ENCODE measurements at places on chromosomes 3 and 15. TPM values are rescaled to one million over a fixed set of nuclear protein-coding genes. Genes with fewer than 3 reads are reported as not detected.

Gene ZCWPW2
- polyA plus RNA-seq: 2.6 TPM

Gene GOLGA8G
- polyA plus RNA-seq: 0.05 TPM

Gene FOXP1
- 88.9 TPM for polyA plus RNA-seq

Gene THAP10
- polyA plus RNA-seq: 7.1 TPM

Gene C3orf33
- polyA plus RNA-seq: 8.5 TPM

Gene TSPAN3
- polyA plus RNA-seq: 424 TPM

Gene CDC25A
- polyA plus RNA-seq: 8.7 TPM

Gene C3orf70
- polyA plus RNA-seq: 5.6 TPM

Gene APH1B
- polyA plus RNA-seq: 29.7 TPM

Gene RBMS3
- polyA plus RNA-seq: 37.7 TPM

Gene VEPH1
- polyA plus RNA-seq: 40.3 TPM

Gene DUOXA2
- polyA plus RNA-seq: 0.10 TPM

Gene SOX2
- 15.8 TPM for polyA plus RNA-seq

Gene DNAH12
- polyA plus RNA-seq: 6.1 TPM

Gene CLDN16
- polyA plus RNA-seq: 0.27 TPM

- DNase-seq: no peak
These were observed 2.2 kb upstream of the BCL6 start for GRCh38 chr3:187747506-187747905.

- DNase-seq: no peak
These were observed 8.8 kb upstream of the C15orf61 start for GRCh38 chr15:67512140-67512539.

- DNase-seq: no peak
These were observed 416.8 kb downstream of the NR2F2 start for GRCh38 chr15:96747291-96747690.

GRCh38 chr3:1696669-1697275 lies 401.9 kb upstream of the CNTN4 start:
- no peak for DNase-seq

DNA sequence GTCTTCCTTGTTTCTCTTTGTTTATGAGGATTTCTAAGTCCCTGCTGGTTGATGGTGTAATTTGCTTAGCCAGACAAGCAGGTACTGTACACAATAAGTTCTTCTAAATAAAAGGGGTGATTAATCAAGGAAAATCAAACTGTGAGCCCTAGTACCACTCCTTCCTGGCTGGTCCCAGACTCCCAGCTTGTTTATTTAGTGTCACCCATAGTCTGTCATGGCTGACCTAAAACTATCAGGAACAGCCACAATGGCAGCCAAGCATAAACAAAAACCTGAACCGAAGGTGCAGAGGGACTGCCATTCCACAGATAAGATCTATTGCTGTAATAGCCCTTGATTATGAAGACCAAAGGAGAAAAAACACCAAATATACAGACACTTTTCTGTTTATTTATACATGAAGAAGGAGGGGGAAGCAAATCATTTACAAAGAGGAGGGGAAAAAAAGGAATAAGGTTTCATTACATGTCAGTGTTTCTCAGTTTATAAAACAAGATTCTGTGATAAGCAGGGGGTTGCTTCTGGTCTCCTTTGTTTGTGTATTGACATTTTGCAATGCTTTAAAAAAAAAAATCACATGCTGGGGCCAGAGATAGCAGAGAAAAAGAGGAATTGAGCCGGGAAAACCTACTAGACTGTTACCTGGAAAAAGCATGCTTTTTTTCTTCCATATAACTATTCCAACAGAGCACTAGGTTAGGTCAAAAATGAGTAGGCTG lies 182.4 kb upstream of the DPH6 start:
- DNase-seq: no peak

DNA sequence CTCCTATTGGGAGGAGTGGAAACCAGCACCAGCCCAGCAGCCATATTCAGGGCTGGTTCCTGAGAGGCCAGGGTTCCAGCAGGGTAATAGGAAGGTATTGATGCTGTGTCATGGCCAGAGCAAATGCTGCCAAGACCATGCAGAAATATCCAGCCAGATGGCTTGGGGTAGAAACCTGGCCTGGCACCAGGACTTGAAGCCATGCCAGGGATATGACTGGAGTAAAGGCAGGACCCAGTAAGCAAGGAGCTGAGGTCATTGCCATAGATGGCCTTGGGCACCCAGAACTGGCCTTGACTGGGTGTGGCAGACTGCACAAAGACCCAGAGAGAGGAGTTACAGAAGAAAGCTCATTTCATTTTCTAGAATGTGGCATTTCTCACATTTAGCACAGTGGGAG lies 257.6 kb upstream of the GOLGA6L4 start:
- DNase-seq: no peak

DNA sequence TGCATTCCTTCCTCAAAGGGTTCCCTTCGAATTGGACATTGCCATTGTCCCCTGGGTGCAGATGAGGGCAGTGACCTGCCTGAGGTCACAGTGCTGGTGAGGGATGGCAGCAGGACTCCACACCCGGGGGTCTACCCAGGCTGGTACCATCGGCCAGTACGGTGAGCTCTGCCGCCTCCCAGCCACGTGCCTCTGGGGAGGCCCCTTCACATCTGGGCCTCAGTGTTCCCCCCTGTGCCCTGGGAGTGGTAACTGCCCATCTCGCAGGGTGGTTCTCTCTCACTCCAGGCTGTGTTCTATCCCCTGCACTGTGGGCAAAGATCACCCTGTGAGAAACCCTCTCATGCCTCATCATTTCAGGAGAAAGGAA lies 99.4 kb upstream of the IQSEC1 start:
- no peak for DNase-seq

DNA sequence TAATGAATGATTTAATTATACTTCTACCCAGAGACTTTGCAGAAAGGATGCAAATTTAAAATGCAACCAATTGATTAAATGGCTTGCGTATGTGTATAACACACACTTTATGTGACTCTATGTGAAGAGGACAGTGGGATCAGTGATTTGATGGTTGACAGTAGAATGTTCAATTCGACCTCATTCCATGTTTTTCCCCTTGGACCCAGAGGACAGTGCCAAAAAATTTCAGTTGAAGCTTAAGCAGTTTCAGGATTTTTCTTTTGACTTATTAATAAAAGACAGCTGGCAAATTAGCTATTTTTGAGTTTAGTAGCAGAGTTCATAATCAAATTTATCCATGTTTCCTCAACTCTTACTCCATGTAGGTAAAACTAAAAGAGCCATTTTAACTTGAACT lies 742.4 kb upstream of the NR2F2 start:
- no peak for DNase-seq

DNA sequence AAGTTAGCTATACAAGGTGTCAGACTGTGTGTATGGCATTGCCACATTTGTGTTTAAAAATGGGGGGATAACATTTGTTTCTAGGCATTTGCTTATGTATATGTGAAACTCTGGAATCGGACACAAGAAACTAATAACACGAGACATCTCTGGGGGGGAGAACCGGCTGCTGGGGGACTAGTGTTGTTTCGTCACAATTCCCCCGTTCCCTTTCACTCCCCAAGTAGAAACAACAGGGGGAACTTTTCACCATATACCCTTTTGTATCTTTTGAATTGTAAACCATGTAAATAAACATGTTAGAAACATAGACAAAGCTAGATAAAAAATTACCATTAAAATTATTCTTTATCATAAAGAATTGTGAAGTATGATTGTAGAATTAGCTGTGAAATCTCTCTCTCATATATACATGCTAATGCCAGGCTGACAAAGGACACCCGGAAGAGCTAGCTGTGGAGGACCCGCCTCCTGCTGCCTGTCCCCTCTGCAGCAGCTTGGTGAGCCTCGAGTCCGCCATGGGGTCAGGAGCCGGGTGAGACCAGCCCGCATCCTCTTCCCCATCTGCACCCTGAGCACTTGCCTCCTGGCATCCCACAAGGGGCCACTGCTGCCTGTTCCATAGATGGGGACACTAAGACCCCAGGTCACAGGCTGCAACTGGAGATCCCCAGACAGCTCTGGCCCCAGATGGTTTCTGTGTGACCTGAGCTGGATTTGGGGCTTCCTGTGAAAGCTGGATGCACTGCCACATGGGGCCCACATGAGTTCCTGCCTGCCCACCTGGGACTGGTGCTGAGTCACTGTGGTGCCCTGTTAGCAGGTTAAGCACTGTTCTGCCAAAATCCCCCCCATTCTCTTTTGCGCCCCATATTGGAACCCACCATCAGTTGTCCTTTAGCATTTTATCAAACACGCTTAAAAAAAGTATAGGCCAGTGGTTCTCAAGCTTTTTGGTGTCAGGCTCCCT lies 91.6 kb downstream of the IQSEC1 start:
- no peak for DNase-seq

- no peak for DNase-seq
These were observed 62.7 kb upstream of the GATM start for GRCh38 chr15:45441036-45441435.

DNA sequence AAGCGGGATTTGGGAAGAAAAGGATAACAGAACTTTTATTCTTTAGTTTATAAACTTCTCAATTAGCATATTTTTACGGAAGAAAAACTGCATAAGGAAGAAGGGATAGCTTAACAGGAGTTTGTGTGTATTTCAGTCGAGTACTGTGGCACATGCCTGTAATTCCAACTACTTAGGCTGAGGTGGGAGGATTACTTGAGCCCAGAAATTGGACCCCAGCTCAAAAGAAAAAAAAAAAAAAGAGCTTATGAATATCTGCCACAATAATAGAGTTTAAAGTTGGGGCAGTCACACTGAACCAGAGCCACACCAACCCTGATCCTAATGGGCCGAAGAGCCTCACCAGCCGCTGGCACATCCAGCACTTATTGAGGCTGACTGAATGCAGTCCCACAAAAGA lies 31.1 kb downstream of the CHAC1 start:
- no peak for DNase-seq

- no peak for DNase-seq
These were observed 12.1 kb downstream of the HEG1 start for GRCh38 chr3:125043599-125044151.

GRCh38 chr15:36887214-36887961 lies 213.0 kb downstream of the MEIS2 start:
- no peak for DNase-seq

GRCh38 chr3:177754508-177754921 lies 557.2 kb upstream of the TBL1XR1 start:
- no peak for DNase-seq

DNA sequence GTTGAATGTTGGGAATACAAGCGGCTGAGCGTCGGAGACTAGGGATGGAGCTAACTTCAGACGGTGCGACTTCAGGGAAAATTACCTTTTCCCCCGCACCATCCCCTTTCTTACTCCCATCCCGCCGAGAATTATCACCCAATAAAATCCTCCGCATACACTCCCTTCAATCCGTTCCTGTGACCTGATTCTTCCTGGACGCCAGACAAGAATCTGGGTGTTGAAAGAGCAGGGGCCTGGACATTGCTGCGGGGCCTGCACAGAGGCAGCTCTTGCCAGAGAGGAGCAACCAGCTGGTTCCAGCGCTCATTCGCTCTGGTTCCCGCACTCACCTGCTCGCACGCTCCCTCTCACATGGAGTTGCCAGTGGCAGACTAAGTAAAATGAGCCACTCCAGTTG lies 241.9 kb downstream of the ALCAM start:
- no peak for DNase-seq

DNA sequence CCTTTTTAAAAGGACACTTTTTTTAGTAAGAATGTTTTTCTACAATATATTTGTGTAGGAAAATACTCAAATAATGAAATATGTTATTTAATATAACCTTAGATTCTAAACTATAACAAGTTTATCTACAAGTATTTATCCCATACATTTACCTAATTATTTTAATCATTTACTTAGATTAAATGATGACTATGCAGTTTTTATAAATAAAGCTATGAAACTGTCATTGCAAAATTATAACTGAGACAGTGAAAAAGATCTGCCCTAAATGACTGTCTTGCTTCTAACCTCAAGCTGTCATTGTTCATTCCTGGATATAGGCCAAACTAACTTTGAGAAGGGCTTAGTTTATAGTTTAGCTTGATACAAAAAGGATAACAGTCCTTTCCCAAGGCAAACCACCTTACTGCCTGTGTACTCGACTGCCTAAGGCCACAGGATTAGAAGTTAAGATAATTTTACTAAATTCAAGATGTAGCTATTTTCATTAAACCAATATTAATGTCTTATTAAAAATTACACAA lies 84.1 kb downstream of the GLDN start:
- no peak for DNase-seq

- DNase-seq: no peak
These were observed 15.9 kb downstream of the ABTB1 start for GRCh38 chr3:127688416-127689265.

DNA sequence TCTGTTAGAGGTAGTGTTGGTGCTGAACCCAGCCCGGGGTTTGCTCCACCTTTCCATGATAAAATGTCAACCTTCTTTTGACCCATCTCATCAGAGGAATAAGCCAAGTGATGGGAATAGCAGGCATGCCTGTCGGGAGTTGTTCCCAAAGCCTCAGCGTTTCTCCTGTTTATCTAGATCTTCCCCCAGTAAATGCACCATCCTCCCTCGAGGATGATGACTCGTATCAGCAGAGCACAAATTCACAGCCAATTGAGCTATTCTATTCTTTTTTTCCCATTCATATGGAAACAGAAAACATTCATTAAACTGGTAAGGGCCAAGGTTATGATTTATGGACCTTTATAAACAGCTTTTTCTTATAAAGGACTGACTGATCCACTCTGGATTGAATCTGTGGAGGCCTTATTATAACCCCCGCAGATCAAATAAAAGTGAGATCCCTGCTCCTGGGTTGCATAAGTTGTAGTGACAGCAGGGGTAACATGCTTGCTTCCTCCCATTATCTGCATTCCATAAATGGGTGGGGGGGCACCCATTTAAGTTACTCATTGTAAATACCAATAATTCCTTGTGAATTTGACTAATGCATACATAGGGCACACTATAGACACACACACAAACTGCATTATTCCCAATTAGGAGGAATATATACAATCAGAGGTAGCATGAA lies 207.3 kb downstream of the PLCL2 start:
- no peak for DNase-seq

DNA sequence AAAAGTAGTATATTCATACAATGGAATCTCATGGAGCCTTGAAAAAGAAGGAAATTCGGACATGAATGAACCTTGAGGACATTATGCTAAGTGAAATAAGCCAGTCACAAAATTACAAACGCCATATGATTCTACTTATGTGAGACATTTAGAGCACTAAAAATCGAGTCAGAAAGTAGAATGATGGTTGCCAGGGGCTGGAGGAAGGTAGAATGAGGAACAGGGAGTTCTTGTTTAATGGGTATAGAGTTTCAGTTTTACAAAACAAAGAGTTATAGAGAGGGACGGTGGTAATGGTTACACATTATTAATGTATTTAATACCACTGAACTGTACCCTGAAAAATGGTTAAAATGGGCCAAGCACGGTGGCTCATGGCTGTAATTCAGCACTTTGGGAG lies 19.5 kb downstream of the UBXN7 start:
- no peak for DNase-seq

GRCh38 chr3:38253704-38254103 lies 11.9 kb upstream of the SLC22A13 start:
- no peak for DNase-seq

GRCh38 chr3:187963677-187964385 lies 190.1 kb upstream of the LPP start:
- DNase-seq: peak; percentile 33

GRCh38 chr3:122233101-122233952 lies 49.9 kb downstream of the CASR start:
- DNase-seq: no peak

Data from right lung (tissue), 10 donors.